ENCODE measurements at places on chromosomes 2 and 18.

- DNase-seq: no peak
These were observed 3.5 kb upstream of the RFX8 start for GRCh38 chr2:101478181-101479001.

GRCh38 chr18:71665131-71665530, 879.0 kb downstream of the CBLN2 start:
- DNase-seq: no peak

DNA sequence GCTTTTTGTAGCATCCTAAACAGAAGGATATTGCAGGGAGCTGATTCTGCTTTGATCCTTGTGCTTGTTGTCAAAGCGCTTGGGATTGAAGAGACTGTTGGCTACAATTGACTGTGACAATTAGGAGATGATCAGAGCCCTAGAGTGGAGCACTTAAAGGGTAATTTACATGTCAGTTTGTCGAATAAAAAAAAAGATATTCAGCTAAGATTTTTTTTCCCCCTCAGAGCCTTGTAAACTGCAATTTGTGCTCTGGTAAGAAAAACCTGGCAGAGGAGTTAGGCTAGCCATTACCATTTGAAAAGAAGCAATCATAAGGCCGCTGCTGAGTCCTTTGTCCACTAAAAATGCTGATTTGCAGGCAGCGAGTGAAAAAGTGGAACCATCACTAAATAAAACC, 47.8 kb upstream of the ZEB2 start:
- DNase-seq: no peak

GRCh38 chr2:72895759-72896281, 8.6 kb downstream of the SPR start:
- no peak for DNase-seq

GRCh38 chr2:151343073-151343472, 14.3 kb upstream of the TNFAIP6 start:
- no peak for DNase-seq

DNA sequence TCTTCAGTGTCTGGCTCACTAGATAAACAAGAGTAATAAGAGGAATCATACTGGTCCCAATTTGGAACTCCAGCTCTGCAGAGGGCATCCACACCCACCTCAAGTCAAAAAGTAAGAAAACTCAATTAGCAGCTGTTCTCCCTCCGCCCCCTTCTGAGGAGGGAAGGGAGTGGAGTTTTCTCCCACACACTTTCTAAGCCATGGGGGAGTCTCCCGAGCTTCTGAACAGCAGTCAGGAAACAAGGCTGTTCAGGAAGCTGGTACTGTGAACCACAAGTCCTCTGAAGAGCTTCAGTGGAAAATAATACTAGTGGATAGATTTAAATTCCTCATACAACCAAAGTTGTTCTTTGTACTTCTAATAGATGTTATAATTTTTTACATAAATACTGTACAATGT, 32.9 kb upstream of the SPTBN1 start:
- no peak for DNase-seq

DNA sequence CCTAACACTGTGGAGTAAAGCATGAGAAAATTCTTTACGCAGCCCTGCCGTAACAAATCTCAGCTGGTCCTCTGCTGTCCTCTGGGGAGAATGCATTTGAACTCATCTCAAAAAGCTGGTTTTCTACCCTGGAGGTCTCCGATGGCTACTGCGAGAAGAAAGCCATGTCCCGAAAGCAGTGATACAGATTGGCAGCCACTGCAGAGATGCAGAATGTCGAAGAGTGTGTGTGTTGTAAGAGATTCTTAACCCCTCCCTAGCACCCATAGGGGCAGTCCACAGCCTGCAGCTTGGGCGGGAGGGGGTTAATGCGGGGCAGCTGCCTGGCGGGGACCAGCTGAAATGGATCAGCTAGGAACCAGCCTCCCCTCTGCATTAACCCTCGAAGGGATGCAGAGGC, 235.9 kb downstream of the ZNF516 start:
- DNase-seq: no peak

DNA sequence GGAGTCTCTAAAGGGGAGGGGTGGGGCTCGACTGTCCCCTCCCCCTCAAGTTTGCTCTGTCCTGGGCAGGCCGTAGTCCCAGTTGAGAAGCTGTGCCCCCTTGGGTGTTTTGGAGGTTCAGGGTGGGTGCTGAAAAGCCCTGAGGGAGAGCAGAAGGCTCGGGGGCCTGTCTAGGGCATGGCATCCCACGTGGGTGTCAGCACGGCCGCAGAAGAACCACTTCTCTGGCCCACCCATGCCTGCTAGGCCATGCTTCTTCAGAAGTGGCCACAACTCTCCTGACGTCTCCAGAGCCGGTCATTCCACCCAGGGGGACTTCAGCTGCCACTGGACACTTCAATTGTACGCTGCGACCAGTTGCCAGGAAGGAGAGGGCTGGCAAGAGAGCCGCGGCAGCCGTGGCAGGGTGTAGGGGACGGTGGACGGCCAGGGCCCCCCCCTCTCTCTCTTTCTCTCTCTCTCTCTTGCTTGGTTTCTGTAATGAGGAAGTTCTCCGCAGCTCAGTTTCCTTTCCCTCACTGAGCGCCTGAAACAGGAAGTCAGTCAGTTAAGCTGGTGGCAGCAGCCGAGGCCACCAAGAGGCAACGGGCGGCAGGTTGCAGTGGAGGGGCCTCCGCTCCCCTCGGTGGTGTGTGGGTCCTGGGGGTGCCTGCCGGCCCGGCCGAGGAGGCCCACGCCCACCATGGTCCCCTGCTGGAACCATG, at the start of gene INPP5D:
Gene INPP5D, plus strand, starts transcription at position 546 of the 704 bp plus-strand sequence. Its CDS starts 137 bp downstream, at position 683.
- DNase-seq: no peak

DNA sequence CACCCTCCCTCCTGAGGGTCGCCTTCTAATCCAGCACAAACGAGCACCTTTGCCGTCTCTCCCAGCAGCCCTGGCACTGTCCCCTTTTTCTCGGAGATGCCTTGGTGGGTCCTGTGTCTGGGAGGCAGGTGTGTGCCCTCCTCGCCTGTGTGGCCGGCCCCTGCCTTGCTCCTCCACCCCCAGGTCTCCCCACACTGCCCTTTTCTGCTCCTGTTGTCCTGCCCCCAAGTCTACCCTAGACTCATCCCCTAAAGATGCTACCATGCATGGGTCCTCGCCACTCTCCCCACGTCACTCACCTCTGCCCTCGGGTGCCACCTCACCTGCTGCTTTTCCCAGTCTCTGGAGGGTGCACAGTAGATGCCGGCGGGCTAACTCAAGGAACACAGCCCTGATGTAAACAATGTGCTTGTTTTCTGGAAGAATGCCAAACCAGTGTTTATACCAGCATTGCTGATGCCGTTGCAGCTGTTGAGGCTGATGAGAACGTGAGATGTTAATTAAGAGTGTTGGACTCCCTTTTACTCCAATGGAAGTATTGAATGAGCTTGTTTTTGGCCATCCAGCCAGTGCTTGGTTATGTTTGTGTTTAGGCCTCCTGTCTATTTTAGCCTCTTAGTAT, 223.1 kb downstream of the AGAP1 start:
- no peak for DNase-seq

DNA sequence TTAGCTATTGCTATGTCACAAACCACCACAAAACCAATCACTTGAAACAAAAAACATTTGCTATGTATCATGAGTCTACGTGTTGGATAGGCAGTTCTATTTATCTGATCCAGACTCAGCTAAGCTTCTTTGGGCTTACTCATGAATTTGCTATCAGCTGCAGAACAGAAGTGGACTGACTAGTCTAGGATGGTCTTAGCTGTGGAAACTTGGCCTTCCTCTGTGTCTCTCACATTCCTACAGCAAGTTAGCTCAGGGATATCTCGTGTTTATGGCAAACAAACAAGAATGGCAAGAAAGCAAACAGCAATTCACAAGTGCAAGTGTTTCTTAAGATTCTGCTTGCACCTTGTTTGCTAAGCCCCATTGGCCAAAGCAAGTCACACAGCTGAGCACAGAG, 288.0 kb upstream of the TNP1 start:
- no peak for DNase-seq

- no peak for DNase-seq
These were observed 128.6 kb downstream of the SH3RF3 start for GRCh38 chr2:109257653-109258052.

- DNase-seq: no peak
These were observed 70.5 kb upstream of the POMC start for GRCh38 chr2:25238920-25239319.

DNA sequence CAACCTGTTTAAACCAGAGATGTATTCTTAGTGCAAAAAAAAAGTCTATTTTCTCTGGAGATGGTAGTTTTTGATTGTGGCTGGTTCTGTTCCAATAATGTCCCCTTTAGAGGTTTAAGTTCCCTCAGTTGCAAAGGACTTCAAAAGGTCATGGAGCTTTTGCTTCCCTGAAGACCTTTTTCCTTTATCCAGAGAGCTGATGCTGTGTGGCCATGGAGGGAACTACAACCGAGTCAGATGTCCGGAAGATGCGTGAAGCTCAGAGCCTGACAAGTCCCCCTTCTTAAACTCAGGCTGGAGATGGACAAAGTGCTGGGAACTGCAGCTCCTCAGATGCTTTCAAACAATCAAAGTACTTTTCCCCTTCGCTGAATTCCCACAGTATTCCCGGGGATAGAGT, 176.1 kb downstream of the TMEM18 start:
- DNase-seq: no peak

- DNase-seq: no peak
These were observed 6.6 kb downstream of the OTOF start for GRCh38 chr2:26471289-26471688.

- DNase-seq: peak; percentile 13
These were observed 97.1 kb downstream of the INHBB start for GRCh38 chr2:120442923-120443571.

- DNase-seq: no peak
These were observed 16.5 kb upstream of the PSD4 start for GRCh38 chr2:113157118-113157896.

GRCh38 chr2:46929612-46930011, 14.0 kb upstream of the MCFD2 start:
- DNase-seq: no peak

- no peak for DNase-seq
These were observed 10.5 kb downstream of the RNF144A start for GRCh38 chr2:6927753-6928152.

DNA sequence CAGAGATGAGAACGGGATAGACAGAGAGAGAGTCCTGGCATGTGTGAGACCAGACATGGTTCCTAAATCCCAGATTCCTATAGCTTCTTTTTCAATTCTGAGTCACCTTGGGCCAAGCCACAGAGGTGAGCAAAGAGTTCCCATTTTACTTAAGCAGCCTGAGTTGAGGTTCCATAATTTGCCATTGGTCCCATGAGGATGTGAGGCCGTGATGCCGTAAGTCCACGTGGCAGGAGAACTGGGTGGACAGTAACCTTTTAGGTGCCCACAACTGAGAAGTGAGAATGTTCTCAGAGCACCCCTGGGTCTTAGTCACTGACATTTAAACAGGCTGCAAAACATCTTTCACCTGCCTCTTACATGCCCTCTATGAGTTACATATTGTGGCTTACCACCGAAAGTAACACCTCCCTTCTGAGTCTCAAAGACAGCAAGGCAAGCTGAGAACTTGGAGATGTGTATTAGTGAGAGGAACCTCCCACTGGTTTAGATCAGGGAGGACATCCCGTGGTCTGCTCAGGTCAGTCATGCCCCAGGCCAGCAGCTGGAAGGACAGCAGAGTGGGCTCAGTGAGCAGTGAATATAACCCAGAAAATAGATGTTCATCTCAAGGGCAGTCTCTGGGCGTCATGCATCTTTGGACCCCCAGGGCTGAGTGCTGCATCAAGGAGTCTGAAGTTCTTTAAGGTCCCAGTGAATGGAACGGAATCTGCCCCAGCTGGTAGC, 127.9 kb upstream of the LGALSL start:
- DNase-seq: peak; percentile 20

GRCh38 chr2:45131587-45131986, 122.3 kb upstream of the SIX2 start:
- no peak for DNase-seq

DNA sequence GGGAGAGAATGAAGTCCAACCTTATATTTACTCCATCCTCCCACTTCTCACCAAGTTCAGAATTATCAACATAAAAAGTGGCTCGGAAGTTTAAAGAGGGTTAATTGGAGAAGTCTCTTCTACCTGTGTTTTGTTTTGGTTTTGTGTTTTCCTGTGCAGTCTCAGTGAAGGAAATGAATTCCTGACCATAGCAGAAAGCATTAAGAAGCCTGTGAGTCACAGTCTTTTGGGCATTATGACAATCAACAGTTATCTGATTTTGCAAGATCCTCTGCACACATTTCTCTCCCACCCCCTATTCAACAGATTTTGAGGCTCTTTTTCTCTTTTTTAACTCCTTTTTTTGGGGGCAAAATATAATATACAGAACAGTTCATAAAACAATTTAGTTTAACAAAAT, 8.6 kb upstream of the RPL37A start:
- no peak for DNase-seq

- no peak for DNase-seq
These were observed 295.4 kb upstream of the ATP5MC3 start for GRCh38 chr2:175476948-175477347.

DNA sequence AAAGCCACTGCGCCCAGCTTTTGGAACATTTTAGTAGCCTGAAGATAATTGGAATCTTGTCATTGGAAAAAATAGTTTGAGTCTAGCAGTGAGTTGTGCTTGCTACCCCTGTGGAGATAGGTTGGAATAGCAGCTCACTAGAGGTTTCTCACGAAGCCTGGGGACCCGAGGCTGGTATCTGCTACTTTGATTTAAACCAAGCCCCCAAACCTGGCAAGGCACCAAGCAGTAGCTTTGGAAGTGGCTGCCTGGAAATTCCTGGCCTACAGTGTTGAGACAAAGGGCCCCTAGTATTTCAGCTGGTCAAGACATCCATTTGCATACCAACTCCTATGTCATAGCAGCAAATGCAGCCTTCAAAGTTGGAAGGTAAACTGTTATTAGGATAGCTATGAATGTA, 42.1 kb downstream of the NOP58 start:
- no peak for DNase-seq

- no peak for DNase-seq
These were observed 137.3 kb downstream of the DTNA start for GRCh38 chr18:34847408-34847807.

DNA sequence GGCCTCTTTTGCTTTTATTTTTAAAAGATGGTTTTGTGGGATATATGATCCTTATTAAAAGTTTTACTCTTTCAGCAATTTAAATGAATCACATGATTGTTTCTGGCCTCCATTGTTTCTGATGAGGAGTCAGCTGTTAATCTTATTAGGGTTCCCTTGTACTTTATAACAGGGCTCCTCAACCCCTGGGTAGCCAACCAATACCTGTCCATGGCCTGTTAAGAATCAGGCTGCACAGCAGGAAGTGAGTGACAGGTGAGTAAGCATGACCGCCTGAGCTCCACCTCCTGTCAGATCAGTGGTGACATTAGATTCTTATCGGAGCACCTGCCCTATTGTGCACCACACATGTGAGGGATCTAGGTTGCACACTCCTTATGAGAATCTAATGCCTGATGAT, 45.1 kb upstream of the FAM98A start:
- no peak for DNase-seq

- no peak for DNase-seq
These were observed 79.0 kb upstream of the SCG2 start for GRCh38 chr2:223681125-223681524.

- no peak for DNase-seq
These were observed 319.8 kb downstream of the RND3 start for GRCh38 chr2:150167711-150168110.

GRCh38 chr2:197919487-197919886, 115.1 kb downstream of the PLCL1 start:
- DNase-seq: no peak

Measured in stimulated activated CD8-positive, alpha-beta memory T cell treated with anti-CD3 and anti-CD28 coated beads, Interleukin-7, amount 100 ng/mL, for 48 hours (primary cell).